ENCODE measurements at places on chromosomes 13 and 19.

DNA sequence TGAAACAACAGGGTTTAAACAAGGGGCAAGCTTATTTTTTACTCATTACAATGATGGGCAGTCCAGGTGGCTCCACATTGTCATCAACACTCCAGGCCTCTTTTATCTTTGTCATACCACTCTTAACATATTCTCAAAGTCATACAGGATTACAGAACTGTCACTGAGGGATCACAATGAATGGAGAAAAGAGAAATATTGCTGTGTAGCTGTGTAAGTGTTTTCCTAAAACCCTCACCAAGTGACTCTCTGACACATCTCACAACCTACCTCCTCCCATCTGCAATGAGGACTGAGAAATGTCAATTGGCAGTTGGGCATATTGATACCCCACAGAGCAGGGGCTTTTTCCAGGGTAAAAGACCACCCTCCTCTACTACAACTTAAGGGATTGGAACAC is 562.1 kb downstream of the TBC1D4 start:
- DNase-seq, result no peak

GRCh38 chr13:113288880-113289279 is 8.2 kb upstream of the LAMP1 start:
- DNase-seq, result no peak

DNA sequence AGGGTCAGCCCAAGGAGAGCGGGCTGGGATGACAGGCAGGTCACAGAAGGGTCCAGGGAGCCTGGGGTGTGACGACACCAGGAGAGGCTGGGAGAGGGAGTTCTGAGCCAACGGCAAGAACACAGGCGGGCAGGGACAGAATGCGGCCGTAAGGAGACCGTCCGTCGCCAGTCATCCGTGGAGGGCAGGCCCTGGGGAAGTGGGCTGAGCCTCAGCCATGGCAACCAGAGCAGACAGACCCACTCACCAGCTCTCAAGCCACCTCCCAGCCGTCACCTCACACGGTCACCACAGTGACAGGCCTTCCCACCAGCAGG is 3.7 kb upstream of the TMEM86B start:
- no peak for DNase-seq

- DNase-seq, result no peak
These were observed 22.4 kb downstream of the NAXD start for GRCh38 chr13:110637747-110638146.

DNA sequence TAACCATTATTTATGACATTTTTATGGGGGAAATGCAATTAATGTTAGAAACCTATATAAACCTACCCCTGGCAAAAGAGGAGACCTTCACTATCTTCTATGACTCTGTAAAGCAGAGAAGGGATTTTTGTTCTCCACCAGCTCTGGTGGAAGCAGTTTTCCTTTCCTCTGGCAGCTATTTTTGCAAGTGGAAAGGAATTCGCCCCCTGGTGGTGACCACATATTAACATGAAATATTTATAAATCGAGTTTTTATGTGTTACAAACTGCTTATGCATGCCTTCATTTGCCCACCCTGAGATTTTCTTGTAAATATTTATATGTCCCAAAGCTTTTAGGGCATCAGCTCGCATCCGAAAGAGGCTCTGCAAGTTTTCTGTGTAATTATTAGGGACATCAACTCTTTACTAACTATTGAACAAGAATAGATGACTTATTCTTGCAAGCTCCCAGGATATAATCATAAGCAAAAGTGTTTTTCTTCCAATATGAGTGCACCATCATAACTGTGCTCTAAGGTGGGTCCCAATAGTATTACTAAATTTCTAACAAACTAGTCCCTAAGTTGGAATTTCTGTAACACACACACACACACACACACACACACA is 62.4 kb downstream of the SERTM1 start:
- peak; percentile 46 for DNase-seq

- no peak for DNase-seq
These were observed 4.9 kb downstream of the ZNF574 start for GRCh38 chr19:42080764-42081375.

GRCh38 chr19:1471515-1472160 is 7.4 kb downstream of the C19orf25 start:
- no peak for DNase-seq

- DNase-seq, result no peak
These were observed 1193.8 kb downstream of the SLITRK1 start for GRCh38 chr13:82688400-82688994.

DNA sequence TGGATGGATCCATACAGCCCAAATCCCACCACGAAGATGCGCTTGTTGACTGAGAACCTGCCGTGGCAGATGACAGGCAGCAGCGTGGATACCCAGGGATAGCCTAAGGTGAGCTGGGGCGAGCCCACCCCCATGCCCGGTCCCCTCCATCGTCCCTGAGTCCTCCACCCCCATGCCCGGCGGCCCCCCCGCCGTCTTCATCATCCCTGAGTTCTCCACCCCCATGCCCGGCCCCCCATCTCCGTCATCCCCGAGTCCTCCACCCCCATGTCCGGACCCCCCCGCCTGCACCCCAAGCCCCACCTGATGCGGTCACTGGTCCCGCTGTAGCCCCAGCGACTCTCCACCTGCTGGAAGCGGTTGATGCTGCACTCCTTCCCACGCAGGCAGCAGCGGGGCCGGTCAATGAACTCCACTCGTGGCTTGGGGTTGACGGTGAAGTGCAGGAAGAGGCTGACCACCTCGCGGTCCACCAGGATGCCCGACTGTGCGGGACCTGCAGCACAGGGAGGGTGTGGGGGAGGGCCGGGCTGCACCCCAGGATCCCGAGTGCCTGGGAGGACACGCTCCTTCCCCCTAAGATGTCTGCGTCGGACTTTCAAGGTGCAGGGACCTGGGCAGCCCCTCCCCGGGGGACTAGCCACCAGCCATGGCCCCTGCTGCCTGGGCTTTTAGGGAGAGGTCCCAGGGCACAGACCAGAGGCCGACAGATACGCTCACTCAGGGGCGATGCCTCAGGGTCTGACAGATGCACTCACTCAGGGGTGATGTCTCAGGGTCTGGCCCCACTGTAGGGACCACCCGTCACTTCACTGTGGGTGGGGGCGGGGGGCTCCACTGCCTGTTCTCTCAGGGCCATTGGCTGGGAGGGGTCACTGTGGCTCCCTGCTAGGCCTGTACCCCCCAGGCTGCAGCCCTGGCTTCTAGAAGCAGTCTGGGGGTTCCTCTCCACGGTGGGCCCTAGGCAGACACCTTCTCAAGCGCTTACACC is 28.0 kb downstream of the BTBD2 start:
- DNase-seq, result no peak

DNA sequence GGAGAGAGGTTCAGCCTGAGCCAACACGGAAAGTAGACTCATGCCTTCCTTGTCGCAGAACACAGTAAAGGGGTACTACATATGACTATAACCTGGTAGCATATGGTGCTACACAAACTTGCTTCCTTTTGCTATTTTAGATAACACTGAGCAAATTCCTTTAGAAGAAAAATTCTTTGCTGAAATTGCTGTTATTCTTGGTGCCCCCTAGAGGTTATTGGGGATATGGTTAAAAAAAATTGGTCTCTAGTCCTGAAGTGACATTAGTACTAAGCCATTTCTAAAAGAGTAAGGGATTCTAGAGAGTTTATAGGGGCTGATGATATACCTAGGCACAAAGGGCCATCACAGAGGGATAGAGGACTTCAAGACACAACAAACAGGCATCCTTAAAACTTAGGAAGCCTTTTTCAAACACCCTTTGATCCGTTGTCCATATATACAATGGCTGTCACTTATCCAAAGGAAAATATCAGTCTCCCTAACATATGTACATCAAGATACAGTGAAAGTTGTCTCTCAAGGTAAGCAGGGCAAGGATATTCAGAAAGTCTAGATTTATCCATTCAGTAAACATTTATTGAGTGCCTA is 13.9 kb upstream of the HS6ST3 start:
- DNase-seq, result no peak

- no peak for DNase-seq
These were observed 25.4 kb downstream of the ATP11A start for GRCh38 chr13:112715210-112715609.

DNA sequence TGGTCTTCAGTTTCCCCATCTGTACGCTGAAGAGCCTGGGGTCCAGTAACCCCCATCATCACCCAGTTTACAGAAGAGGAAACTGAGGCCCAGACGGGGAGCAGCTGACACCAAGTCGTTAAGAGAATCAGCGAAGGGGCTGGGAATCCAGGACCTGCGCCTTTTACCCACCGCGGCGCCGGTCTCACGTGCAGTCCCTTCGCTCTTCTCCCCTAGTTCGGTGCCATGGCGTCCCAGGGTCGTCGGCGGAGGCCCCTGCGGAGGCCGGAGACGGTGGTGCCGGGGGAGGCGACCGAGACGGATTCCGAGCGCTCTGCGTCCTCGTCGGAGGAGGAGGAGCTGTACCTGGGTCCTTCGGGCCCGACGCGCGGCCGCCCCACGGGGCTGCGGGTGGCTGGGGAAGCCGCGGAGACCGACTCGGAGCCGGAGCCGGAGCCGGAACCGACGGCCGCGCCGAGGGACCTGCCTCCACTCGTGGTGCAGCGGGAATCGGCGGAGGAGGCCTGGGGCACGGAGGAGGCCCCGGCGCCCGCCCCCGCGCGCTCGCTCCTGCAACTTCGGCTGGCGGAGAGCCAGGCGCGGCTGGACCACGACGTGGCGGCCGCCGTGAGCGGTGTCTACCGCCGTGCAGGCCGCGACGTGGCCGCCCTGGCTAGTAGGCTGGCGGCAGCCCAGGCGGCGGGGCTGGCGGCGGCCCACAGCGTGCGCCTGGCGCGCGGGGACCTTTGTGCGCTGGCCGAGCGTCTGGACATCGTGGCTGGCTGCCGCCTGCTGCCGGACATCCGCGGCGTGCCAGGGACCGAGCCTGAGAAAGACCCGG is 698 bp downstream of the BLOC1S3 start:
- peak; percentile 28 for DNase-seq

- DNase-seq, result peak; percentile 86
These were observed 41.4 kb upstream of the SERP2 start for GRCh38 chr13:44331912-44332851.

DNA sequence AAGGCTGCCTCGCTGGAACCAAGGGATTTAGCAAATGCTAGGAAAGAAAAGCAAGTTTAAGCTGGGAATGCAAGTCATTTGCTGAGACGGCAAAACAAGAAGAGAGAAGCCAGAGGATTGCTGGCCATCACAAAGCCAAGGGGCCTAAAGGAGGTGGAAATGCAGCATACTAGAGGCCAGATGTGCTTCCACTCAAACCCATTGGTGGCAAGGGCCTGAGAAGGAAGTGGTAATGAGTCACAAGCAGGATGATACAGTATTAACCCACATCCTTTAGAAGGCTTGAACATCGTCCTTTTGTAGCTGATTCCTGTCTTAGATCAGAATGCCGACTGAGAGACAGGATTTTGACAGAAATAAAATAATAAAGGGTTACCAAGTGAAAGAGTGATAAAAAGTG is 68.2 kb downstream of the ITGBL1 start:
- peak; percentile 34 for DNase-seq

DNA sequence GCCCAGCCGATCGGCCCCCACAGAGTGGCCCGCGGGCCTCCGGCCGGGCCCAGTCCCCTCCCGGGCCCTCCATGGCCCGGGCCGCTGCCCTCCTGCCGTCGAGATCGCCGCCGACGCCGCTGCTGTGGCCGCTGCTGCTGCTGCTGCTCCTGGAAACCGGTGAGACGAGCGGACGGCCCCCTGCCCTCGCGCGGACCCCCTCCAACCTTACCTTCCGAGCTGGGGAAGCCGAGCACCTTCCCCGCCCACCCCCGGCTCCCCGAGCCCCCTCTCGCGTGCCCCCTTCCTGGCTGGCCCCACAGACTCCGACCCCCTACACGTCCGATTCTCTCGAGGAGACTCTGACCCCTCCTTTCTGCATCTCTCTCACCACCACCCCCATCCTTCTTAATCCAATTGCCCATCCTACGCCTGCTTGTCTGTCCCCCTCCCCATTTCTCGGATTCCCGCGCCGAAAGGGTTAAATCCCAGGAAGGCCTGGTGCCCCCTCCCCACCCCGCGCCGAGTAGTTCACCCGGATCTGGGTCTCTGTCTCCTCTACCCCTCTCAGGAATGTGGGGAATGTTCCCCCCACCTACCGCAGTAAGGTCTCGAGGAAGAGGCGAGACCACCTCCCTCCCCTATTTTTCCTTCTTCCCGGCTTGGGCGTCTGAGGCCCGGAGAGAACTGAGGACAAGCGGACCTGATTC is 502 bp downstream of the NECTIN2 start:
- no peak for DNase-seq

GRCh38 chr19:4232614-4233281 is 3.4 kb downstream of the EBI3 start:
- no peak for DNase-seq

- DNase-seq, result peak; percentile 34
These were observed 6.8 kb upstream of the ZNF283 start for GRCh38 chr19:43820098-43820883.

DNA sequence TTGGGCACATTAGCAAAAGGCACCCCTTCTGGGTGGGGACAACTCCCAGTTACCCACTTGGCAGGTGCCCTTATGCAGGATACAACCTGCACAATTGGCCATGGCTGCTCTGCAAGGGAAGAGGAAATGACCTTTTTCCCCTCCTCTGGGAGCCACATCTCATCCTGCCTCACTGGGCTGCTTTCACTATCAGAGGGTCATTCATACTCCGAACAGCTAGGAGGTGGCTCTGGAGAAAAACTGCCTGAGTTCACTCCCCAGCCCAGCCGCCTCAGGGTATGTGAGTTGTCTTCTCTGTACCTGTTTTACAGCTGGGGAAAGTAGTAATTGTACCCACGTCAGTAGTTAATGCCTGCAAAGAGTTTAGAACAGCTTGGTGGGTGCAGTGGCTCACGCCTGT is 7.1 kb upstream of the ACTN4 start:
- no peak for DNase-seq

DNA sequence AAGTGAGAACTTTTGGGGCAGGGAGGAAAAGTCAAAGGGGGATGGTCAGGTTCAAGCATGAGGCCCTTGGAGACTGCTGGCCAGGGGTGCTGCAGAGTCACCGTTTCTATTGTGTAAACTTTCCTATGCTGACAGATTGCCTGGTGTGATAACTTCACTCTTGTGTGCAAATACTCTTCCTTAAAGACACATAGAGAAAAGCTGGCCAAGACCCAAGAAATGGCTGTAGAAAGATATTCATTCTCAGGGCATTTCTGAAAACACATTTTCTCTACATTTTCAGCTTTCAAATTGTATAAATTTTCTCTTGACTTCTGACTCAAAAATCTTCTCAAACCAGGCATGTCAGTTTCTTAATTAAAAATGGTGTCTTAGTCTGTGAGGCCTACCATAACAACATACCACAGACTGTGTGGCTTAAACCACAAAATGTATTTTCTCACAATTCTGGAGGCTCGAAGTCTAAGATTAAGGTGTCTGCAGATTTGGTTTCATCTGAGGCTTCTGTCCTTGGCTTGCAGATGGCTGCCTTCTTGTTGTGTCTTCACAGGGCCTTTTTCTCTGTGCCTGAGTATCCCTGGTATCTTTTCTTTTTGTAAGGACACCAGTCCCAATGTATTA is 304.5 kb downstream of the KCNRG start:
- DNase-seq, result no peak

DNA sequence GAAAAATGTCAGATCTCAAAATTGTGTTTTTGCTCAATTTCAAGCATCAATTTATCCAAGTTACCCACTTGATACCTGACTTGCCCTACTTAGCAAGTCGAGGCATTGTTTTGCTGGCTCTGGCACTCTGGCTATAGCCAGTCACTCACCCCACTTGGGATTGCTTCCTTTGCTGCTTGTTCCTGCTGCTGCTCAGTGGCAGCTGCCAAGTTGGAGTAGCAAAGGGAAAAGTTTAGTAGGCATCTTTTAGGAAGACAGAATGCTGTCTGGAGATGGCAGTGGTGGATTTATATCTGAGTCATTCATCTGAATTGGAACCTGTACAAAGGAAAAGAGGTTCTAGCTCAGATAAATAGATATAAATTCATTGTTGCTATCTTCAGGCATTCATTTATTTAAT is 41.2 kb downstream of the PCCA start:
- DNase-seq, result peak; percentile 45
